Bronchial epithelial cell (primary cell): ENCODE measurements at places on chromosomes 11 and 22.

GRCh38 chr11:115585361-115586024, 81.3 kb upstream of the CADM1 start:
- no peak for DNase-seq

DNA sequence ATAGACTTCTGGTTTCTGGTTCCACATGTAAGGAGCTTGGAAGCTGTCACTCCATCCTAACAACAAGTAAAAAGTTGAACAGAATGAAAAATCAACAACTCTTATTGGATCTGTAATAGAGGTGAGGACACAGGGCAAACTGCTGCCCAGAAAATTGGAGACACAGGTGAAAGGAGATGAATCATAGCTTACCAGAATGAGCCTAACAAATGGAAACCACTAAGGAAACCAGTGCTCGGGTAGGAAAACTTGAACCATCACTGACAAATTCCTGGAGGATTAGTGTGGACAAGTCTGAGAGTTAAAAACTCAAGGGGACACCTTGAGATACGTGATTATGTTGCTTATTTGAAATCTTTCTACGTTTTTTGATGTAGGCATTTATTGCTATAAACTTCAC, 52.1 kb downstream of the GDPD4 start:
- DNase-seq: peak; percentile 92

DNA sequence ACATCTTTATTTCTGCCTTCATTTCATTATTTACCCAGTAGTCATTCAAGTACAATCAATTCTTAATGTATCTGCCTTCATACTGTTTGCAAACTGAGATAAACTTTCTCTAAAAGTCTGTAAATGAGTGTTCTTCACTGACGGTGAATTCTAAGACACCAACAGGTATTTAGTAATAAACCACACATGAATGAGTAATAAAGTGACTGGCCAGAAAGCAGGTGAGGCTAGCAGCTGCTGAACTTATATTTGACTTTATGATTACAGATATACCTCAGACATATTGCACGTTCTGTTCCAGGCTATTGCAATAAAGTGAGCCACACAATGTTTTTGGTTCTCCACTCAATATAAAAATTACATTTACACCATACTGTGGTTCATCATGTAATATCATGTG, 1894.0 kb upstream of the RAG2 start:
- peak; percentile 41 for DNase-seq

GRCh38 chr22:48895336-48895735, 932.3 kb downstream of the BRD1 start:
- DNase-seq: no peak

- DNase-seq: no peak
These were observed 26.7 kb downstream of the EIF3F start for GRCh38 chr11:8013833-8014232.

DNA sequence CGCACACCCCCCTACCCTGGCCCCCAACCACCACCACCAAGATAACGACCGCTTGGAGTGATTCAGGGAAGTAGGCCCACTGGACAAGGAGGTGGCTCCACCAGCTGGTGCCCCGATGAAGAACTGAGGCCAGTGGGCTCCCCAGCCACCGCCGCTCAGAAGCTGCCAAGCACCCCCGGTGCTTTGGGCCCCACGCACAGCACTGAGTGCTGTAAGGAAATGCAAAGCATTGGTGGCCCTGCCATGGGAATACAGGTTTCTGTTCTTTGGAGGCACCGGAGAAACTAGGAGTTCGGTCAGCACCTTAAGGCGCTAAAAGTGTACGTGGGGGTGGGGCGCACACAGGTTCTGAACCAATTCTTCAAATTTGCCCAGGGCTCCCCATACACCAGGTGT, 664 bp upstream of the PRSS23 start:
- DNase-seq: no peak
